Cerebellar cortex (tissue), 1 donor: ENCODE measurements at places on chromosomes 7 and 10.

- no peak for DNase-seq
These were observed 41.1 kb upstream of the PPP1R3A start for GRCh38 chr7:113959910-113960309.

DNA sequence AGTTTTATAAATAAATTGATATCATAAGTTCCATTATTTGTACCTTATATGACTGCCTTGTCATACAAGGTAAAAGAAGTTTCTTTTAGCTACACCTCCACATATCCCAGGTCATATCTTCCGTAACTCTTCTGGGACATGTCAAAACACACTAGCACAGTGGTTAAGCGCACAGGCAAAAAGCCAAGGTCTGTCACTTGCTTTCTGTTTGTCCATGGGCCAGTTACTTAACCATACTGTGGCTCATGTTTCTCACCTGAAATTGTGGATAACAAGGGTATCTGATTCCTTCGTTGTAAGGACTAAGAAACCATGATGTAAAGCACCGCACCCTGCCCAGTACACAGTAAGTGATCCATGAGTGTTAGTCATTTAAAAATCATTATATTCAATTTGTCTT, 56.2 kb downstream of the SEMA3D start:
- DNase-seq: no peak

DNA sequence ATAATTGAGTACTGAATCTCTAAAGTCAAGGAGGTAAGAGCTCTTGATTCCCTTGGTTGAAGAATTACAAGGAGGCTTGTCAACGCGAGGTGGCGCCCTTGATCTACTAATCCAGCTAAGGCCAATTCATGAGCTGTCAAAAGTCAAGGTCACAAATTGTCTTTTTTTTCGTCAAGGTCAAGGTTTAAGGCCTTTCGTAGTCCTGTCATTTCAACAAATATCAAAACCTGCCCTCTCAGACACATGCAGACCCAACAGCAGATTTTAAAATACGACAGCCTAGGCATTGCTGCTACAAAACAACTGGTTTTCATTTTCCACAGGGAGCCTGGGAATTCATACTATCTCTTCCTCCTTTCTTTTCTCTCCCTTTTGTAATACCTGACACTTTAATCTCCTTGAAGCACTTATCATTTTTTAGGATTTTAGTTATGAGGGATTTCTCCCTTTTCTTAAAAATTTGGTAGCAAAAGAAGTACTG, 3.6 kb downstream of the HOXA13 start:
- peak; percentile 65 for DNase-seq

- no peak for DNase-seq
These were observed 78.2 kb downstream of the FGFR2 start for GRCh38 chr10:121519901-121520493.

DNA sequence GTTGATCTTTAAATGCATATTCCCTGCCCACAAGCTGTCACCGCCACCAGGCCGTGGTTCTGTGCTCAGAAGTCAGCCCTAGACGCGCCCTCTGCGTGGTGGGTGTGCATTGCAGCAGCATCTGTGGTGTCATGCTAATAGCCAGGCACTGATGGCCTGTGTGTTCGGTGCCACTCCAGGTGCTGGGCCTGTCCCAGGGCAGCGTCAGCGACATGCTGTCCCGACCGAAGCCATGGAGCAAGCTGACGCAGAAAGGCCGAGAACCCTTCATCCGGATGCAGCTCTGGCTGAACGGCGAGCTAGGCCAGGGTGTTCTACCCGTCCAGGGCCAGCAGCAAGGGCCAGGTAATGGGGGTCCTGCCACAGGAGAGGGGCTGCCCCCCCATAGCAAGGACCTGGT, 82.5 kb upstream of the SH2B2 start:
- no peak for DNase-seq

GRCh38 chr10:98832738-98833137, 386.0 kb upstream of the HPS1 start:
- DNase-seq: no peak

DNA sequence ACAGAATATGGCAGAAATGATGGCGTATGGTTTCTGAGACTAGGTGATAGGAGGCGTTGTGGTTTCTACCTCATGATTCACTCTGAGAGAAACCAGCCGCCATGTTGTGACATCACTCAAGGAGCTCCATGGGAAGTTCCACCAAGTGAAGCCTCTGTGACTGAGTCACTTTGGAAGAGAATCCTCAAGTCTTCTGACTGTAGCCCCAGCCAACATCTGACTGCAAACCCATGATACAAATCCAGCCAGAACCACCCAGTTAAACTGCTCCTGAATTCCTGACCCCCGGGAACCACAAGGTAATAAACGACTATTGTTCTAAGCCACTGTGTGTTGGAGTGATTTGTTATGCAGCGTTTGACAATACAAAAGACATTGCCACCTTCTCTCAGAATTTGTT, 91.1 kb upstream of the CARD11 start:
- no peak for DNase-seq

DNA sequence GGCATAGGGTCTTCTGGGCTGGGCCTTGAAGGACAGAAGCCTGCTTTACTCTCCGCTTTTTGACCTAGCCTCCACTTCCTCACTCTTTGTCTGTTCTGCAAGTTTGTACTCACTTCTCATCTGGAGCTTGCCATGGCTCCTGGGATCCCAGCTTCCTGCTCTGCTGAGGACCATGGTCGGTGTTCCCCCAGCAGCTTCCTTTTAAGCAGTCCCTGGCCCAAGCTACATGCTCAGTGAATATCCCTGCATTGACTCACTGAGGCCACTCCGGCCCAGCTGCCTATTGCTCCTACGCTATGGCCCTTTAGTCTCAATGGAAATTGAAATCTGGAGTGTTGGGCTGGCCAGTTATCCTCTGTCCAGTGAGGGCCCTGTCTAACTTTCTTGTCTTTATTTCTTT, 427.7 kb downstream of the RPS24 start:
- no peak for DNase-seq

- no peak for DNase-seq
These were observed 1254.6 kb upstream of the CELF2 start for GRCh38 chr10:9762966-9763656.

DNA sequence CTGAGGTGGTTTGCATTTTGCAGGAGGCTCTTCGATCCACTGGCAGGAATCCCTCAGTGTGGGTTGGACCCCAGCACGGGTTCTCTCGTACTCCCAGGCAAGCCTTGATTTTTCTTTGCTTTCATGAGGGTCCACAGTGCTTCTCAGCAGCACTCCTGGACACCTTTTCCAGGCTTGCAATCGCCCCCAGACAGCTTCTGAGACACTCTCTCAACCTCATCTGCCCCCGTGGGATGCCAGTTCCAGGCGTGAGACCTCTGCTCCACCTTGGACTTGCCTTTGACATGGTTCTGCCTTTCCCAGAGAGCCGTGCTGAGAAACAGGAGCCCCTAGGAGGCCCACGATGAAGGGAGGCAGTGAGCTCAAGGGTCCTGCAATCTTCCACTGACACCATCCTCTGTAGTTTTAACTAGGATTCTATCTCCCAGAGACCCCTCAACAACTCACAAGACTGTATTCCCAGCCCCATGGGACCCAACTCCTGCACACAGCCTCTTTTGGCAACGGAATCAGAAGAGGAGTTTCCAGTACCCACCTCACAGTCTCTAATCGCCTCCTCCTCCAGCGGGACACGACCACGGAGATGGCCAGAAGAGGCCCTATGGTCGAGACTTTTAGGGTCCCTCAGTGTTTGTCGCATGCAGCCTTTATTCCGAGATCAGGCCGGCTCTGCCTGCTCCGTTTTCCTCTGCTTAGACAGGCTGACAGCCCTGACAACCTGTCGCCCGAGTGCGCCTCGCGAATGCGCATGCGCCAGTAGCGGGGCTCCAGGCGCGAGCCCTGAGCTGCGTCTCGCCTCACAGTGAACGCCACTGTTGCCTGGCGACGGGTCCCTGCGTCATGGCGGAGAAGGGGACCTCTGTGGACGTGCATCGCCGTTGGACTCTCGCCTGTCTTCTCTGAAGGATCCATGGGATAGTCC, 26.0 kb upstream of the ZNF273 start:
- DNase-seq: peak; percentile 81

DNA sequence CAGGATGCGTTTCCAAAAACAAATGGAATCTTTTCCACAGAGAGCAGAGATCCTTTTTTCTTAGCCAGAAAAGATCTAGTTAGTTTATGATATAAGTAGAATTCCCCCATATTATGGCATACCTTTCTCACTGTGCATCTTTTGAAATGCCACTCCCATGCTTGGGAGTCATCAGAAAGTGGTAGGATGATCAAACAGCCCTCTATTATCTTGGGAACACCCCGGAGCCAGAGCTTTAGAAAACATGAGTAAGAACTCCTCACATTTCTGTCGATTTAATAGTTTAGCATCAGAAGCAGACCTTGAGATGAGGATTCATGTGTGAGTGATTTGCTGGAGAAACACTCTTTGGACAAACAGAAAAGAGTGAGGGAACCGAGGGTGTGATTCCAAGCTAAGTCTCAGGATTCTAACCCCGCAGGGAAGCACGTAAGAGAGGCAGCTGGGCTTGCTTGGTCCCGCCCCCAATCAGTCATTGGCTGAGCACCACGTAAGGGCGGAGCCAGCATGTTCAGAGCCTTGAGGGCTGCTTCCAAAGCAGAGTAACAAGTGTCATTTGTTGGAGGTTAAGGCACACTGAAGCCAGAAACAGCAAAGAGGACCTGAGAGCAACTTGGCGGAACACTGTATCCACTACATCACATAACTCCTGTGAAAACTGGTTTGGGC, 43.7 kb upstream of the NXPH1 start:
- no peak for DNase-seq

DNA sequence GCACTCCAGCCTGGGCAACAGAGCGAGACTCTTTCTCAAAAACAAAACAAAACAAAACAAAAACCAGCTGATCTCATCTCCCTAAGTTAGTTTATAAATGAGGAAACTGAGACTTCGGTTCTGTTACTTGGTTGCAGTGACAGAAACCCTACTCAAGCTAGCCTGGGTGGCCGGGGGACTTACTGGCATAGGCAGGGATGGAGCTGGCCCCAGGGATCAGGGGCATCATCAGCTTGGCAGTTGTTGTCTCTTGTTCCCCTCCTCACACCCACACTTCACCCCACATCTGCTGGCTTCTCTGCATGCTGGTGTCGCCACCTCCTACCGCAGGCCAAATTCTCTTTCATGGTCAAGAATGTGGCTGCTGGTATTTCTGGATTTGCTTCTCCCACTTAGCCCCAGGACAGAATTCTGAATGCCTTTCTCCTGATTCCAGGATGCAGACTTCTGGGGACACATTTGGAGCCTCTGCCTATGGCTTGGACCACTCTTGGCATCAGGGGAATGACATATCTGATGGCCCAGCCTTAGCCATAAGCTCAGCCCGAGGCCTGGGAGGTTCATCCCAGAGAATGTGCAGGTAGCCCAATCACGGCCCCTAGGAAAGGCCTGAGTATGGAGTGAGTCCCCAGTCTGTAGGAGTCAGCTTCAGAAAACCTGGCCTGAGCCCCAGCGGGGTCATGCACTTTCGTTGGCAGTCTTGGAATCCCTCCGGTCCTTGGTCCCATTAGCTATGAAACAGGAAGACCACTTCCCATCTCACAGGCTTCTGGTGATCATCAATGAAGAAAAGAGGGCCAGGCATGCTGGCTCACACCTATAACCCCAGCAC, 41.6 kb upstream of the CTBP2 start:
- DNase-seq: no peak

DNA sequence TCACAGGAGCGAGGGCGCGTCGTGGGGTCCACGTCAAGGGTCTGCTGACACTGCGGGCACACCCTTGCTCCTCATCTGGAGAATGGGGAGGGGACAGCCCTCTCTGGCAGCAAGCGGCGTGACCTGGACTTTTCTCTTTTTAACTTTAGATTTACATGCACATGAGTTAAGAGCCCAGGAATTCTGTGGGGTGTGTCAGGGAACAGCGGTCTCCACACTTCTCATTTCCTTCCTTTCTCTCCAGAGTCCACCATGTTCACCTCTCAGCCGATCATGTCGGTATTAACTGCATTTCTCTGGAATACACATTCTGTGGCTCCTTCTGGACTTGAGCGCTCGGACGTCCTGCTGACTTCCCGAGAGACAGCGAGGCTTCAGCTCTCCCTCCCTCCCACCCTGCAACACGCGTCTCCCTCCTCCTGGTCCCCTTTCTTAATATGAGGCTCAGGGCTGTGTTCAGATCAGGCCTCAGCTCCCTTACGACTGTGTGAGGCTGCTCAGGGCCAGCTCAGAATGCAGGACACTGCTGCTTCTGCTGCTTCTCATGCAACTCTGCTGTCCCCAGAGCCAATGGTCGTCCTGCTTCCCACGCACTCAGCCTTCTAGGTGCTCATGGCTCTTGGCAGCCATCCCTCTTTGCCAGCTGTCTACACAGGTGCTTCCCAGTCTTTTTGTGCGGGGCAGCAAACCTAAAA, 261.3 kb downstream of the ELFN1 start:
- no peak for DNase-seq

GRCh38 chr7:46145412-46145811, 224.3 kb upstream of the IGFBP3 start:
- DNase-seq: peak; percentile 69

GRCh38 chr7:148492157-148492860, 98.3 kb upstream of the C7orf33 start:
- no peak for DNase-seq

DNA sequence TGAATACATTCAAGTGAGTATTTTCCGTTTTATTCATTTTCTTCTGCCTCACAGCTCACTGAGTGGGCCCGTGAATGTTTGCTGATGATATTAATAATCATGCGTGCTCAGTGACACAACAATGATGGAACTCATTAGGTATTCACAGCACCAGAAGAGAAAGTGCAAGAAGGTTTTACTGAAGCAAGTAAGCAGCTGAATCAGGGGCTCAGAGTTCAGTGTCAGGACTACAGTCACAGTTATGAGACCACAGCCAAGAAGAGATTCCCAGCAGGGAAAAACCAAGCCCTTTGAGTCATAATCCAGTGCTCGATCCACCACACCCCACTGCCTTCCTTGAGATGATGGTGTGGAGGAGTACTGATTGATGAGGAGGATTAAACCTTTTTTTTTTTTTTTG, 247.4 kb downstream of the KIAA1217 start:
- no peak for DNase-seq

DNA sequence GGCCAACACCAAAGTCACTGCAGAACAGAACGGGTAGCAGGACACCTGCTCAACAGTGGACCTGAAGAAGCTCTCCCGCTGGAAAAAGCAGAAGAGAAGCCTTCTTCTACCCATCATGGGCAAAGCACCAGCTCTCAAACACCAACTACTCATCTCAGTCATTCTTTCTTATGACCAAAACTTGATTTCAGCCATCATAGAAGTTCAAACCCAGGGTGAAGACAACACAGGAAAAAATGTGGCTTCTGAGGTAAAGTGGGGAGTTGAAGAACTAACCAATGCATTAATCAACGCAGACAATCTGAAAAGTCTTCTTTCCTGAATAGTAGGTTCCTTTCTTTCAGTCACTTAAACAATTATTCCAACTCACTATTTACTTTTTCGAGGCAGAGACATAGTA, 83.3 kb downstream of the ELMO1 start:
- no peak for DNase-seq

GRCh38 chr10:118926441-118926840, 103.1 kb upstream of the NANOS1 start:
- no peak for DNase-seq
